ENCODE measurements at places on chromosomes 3 and 15. TPM values are rescaled to one million over a fixed set of nuclear protein-coding genes. Genes with fewer than 3 reads are reported as not detected.

The UNC45A gene
- 106 TPM for total RNA-seq

The ALDH1A2 gene
- total RNA-seq: 0.30 TPM

The LDHAL6B gene
- total RNA-seq: not detected

The RPUSD3 gene
- 25.5 TPM for total RNA-seq

The RAB43 gene
- total RNA-seq: 33.1 TPM

The ARL14 gene
- not detected for total RNA-seq

The PARP3 gene
- 31.0 TPM for total RNA-seq

The ZIC4 gene
- total RNA-seq: not detected

The SRGAP3 gene
- total RNA-seq: 1.5 TPM

The FBXO40 gene
- total RNA-seq: not detected

The GOLGA8Q gene
- 1.8 TPM for total RNA-seq

The SLC38A3 gene
- total RNA-seq: not detected

The PYGO1 gene
- 10.4 TPM for total RNA-seq

The LNP1 gene
- total RNA-seq: 3.3 TPM

The CAMK2N2 gene
- not detected for total RNA-seq

The CLSTN2 gene
- 5.9 TPM for total RNA-seq

The PP2D1 gene
- not detected for total RNA-seq

The RBMS3 gene
- total RNA-seq: 75.6 TPM

The PDE12 gene
- total RNA-seq: 29.8 TPM

The CPOX gene
- total RNA-seq: 37.4 TPM

The SMCO1 gene
- not detected for total RNA-seq

The ARGFX gene
- total RNA-seq: not detected
